ENCODE measurements at places on chromosomes 3 and 15.
A peak's percentile ranks its signal among the peaks of the same experiment; 100 is the strongest.

DNA sequence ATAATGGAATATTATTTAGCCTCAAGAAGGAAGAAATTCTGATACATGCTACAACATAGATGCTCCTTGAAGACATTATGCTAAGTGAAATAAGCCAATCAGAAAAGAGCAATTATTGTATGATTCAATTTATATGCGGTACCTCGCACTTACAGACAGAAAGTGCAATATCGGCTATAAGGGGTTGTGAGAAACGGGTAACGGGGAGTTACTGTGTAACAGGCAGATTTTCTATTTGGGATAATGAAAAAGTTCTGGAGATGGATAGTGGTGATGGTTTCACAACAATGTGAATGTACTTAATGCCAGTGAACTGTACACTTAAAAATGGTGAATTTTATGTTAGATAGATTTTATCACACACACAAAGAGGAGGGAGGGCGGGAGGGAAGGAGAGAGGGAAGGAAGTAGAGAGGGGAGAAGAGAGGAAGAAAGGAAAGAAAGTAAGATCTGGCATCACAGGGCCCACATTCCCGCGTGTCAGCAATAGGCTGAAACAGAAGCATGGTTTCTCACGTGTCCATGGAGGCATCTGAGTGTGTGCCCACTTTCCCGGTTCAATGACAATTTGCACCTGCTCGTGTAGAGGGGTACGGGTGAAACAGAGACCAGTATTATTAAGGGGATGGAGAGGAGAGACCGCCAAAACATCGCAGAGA is 700 bp upstream of the BLM start:
- DNase-seq = no peak

DNA sequence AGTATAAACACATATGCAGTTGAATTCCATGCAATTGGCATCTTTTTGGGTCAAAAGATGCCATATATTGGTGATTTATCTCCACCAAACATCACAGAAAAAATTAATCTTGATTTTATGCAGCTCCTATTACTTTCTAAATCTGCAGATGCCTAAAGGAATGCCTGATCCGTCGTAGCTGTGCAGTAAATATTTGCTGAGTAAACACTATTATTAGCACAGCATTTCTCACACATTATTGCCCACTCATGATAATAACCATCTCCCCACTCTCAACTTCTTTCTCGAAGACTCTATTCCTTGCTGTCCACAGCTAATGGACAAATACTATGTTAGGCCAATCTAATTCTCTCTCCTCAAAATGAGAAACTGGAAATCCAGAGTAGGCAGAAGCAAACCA is 625.2 kb downstream of the ZIC1 start:
- DNase-seq = no peak

DNA sequence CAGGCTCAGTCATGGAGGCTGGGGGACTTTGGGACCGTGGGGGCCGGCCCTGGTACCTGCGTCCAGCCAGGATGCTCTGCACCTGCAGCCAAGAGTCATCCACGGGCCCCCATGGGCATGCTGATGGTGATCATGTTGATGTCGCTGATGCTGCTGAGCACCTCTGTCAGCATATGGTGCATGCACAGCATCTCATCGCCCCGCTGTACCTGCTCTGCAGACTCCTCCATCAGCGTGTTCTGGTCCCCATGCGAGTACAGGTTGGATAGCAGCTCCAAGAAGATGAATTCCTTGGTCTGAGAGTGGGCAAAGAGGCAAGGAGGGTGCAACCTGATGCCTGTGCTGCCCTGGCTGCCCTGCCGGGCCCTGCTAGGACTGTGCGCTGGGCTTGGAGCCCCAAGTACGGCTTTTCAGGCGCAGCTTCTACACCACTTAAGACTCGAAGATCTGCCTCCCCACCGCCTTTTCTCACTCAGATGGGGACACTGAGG is 7.2 kb downstream of the RPS17 start:
- no peak for DNase-seq

- DNase-seq = no peak
These were observed 61.1 kb upstream of the UNC13C start for GRCh38 chr15:53917109-53917508.

- DNase-seq = no peak
These were observed 327.4 kb downstream of the EPHA3 start for GRCh38 chr3:89434621-89435380.

- no peak for DNase-seq
These were observed 53.5 kb downstream of the DTWD1 start for GRCh38 chr15:49674370-49674769.

GRCh38 chr3:194381460-194381875 is 11.9 kb upstream of the LRRC15 start:
- DNase-seq = no peak

- DNase-seq = no peak
These were observed 53.7 kb downstream of the CGGBP1 start for GRCh38 chr3:88005066-88005465.

- no peak for DNase-seq
These were observed 42.0 kb downstream of the GSK3B start for GRCh38 chr3:120052225-120052624.

GRCh38 chr15:47888385-47889100 is 171.2 kb downstream of the SEMA6D start:
- no peak for DNase-seq

DNA sequence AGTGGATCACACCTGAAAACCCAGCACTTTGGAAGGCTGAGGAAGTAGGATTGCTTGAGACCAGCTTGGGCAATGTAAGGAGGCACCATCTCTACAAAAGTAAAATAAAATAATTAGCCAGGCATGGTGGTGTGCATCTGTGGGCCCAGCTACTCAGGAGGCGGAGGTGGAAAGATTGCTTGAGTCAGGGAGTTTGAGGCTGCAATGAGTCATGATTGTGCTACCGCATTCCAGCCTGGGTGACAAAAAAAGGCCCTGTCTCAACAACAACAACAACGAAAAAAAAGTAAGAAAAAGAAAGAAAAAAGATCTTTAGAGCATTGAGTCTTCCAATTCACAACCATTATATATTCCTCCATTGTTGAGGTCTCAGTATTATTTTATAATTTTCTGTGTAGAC is 192.4 kb upstream of the DPH6 start:
- DNase-seq = no peak

DNA sequence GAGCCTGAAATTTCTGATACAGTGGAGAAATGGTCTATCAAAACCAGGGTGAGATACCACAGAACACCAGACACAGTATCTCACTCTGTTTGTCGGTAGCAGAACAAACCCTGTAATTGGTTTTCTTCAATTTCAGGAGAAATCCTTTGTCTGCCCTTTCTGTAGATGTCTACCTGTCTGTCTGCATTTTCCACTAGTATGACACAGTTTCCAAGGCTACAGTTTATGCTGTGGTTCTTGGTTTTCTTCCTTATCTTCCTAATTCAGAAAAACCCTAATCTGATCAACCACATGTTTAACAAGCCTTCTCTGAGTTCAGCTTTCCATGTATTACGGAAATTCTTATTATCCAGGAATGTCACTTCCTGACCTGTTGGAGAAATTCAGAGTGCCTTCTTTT is 70.8 kb downstream of the SCN11A start:
- no peak for DNase-seq

DNA sequence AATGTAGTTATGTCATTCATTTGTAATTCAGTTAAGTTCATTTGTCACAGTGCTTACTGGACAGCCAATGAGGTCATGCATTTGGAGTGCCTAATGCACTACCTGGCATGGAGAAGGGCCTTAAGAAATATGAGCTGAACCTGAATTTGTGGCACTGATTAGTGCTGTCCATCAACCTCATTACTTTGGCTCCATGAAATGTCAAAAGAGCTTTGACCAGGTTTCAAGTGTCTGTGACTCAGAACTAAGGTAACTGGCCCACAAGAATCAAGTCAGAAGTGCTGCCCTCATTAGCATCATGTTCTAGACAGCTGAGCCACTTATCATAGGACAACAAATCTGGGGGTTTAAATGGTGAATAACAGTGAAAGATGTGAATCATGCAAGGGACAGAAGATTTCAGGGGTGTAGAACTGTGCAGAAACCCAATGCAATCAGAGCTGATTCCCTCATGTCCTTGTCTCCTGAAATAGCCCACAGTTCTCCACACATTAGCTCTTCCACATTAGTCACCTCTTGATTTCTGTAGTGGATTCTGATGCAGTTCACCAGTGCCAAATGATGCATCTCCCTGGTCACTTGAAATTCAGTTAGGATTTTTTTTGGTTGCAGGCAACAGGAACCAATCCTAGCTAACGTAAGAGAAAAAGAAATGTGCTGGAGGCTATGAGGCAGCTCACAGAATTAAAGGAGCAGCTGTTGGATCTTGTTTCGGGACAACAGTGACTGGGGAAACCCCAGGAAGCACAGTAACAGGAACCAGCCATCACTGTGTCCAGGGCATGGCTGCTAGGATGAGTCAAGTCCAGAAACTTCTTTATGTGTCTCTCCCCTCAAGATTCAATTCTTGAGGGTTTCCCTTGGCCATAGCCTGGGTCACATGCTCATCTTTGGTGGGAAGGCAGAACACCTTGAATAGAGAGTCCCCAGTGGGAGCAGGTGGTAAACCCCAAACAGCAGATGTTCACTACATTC is 38.7 kb downstream of the CHST2 start:
- no peak for DNase-seq

DNA sequence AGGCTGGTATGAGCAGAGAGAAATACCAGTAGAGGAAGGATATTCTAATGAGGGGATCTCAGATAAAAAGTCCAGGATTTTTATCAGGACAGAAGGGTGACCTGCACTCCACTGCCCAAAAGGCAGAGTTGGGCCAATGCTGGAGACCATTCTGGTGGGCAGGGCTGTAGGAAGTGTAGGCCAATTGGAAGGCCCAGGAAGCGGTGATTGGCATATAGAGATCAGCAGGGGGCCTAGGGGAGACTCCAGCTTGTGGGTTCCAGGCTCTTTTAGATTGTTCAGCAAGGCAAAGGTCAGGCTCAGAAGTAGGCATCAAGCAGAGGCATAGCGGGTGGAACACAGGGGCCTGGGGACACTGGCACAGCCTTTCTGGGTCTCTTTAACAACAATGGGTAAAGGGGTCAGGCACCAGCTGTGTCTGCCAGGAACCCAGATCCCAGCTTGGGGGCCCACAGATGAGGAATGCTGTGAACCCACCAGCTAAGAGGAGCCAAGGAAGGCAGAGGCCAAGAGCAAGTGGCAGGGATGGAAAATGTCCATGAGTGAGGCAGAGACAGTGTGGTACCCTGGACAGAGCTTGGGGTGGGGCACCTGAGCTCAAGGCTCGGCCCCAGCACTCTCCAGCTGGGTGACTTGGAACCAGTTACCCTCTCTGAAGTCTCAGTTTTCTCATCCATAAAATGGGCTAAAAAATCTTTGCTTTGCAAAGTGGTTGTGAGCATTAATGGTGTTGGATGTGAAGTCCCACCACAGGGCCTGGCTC is 27.0 kb upstream of the RASGRF1 start:
- no peak for DNase-seq

GRCh38 chr3:133412183-133413132 is 12.6 kb downstream of the BFSP2 start:
- DNase-seq = no peak

GRCh38 chr15:64004587-64004986 is 41.7 kb downstream of the DAPK2 start:
- DNase-seq = no peak

- no peak for DNase-seq
These were observed 825.5 kb downstream of the EPHA3 start for GRCh38 chr3:89932882-89933281.

DNA sequence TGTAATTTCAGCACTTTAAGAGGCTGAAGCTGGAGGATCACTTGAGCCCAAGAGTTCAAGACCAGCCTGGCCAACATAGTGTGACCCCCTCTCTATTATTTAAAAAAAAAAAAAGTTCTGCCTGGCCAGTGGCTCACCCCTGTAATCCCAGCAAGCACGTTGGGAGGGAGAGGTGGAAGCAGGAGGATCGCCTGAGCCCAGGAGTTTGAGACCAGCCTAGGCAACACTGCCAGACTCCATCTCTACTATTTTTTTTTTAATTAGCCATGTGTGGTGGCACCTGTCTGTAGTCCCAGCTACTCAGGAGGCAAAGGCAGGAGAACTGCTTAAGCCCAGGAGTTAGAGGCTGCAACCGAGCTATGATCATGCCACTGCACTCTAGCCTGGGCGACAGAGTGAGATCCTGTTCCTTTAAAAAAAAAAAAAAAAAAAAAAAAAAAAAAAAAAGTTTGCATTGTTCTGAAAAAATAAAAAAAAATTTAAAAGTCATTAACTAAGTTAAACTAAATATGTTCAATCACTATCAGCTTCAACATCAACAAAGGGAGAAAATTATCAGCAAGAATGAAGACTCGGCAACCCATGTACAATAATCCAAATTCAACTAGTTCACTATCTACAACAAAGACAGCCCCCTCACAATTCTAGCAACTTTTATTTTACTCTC is 1.9 kb downstream of the RAF1 start:
- no peak for DNase-seq

DNA sequence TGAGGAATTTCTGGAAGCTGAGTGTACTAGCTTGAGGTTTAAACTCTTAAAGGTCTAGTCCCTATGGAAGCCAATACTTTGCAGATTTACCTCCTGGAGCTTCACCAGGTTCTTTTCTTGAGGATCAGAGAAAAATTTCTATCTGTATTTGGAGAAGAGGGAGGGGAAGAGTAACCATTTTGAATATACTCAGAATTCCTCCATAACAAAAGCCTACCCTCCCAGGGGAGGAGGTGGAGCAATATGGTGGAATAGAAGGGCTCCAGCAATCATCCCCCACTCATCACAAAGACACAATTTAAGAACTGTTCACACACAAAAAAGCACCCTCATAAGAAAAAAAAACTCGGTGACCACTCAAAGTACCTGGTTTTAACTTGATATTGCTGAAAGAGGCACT is 36.0 kb upstream of the PEX5L start:
- DNase-seq = no peak

- DNase-seq = peak; percentile 25
These were observed 389 bp downstream of the APEH start for GRCh38 chr3:49674497-49674983.

GRCh38 chr15:64991536-64992135 is 1.9 kb upstream of the SPG21 start:
- no peak for DNase-seq

DNA sequence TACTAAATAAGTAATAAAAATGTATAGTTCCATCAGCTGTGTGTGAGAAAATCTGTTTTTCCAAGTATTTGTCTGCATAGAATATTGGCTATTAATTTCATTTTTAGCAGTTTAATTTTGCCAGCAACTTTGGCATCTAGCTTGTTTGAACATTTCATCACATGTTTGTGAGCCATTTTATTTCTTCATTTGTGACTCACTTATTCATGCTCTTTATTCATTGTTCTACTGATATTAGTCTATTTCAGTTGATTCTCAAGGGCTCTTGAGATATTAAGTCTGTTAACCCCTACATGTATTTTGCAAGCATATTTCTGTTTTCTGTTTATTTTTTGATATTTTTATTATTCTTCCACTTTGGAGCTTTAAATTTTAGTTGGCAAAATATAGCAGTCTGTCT is 74.0 kb upstream of the PHLDB2 start:
- no peak for DNase-seq
